ENCODE measurements at places on chromosomes 6 and 20.

GRCh38 chr6:127520066-127520465 lies 931 bp upstream of the MTCL3 start:
- no peak for DNase-seq
- no peak overlapping the region for H3K4me3 ChIP-seq
- H3K27me3 ChIP-seq: peaks cover 74% of the 10 kb centered on the region
- no peaks in the 10 kb centered on the region for H3K36me3 ChIP-seq
- no peak overlapping the region for H3K27ac ChIP-seq

DNA sequence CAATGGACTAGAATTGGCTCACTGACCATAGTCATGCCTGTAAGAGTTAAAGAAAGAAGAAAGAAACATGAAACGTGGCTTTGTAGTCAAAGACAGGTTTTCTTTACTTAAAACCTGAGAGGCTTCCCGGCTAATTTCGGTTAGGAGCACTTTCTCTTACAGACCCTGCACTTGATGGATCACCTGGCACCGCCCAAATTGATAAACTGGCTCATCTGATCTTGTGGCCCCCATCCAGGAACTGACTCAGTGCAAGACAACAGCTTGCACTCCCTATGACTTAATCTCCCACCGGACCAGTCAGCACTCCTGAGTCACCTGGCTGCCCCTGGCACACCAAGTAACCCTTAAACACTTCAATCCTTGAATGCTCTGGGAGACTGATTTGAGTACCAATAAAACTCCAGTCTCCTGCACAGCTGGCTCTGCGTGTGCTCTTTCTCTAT lies 12.3 kb downstream of the TMEM14B start:
- H3K27ac ChIP-seq: no peak overlapping the region
- H3K36me3 ChIP-seq: peaks cover 15% of the 10 kb centered on the region
- H3K27me3 ChIP-seq: no peaks in the 10 kb centered on the region
- H3K4me3 ChIP-seq: no peak overlapping the region
- no peak for DNase-seq

DNA sequence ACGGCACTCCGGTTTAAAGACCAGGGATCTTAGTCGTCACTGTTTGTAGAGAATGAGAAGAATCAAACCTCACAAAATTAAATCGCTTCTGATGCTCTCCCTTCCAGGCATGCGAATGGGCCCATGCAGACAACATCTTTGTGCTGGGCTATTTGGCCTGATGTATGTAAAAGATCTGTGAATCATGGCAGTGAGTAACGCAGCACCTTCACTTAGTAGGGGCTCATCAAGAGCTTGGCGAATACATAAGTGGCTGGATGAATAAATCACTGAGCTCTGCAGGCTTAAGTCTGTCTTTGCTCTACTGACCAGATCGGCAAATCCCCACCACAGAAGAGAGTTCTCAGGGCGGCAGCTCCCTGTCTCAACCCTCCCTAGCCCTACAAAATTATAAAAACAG lies 44.8 kb upstream of the AFDN start:
- no peak overlapping the region for H3K4me3 ChIP-seq
- peaks cover 14% of the 10 kb centered on the region for H3K4me1 ChIP-seq
- H3K27me3 ChIP-seq: no peaks in the 10 kb centered on the region
- DNase-seq: no peak
- H3K27ac ChIP-seq: no peak overlapping the region

GRCh38 chr20:47886454-47887041 lies 101.3 kb upstream of the SULF2 start:
- no peak overlapping the region for H3K27ac ChIP-seq
- H3K27me3 ChIP-seq: no peaks in the 10 kb centered on the region
- no peak overlapping the region for H3K4me3 ChIP-seq

- no peaks in the 10 kb centered on the region for H3K27me3 ChIP-seq
- no peak for DNase-seq
- no peak overlapping the region for H3K27ac ChIP-seq
- H3K4me1 ChIP-seq: no peaks in the 10 kb centered on the region
- H3K4me3 ChIP-seq: no peak overlapping the region
Measured at GRCh38 chr6:74115674-74116073, 419.7 kb downstream of the CD109 start.

- H3K27me3 ChIP-seq: no peaks in the 10 kb centered on the region
- no peaks in the 10 kb centered on the region for H3K36me3 ChIP-seq
- H3K4me1 ChIP-seq: peaks cover 26% of the 10 kb centered on the region
- H3K27ac ChIP-seq: no peak overlapping the region
- H3K4me3 ChIP-seq: no peak overlapping the region
- no peak for DNase-seq
Measured at GRCh38 chr6:26051665-26052310, 35.4 kb upstream of the HFE start.

GRCh38 chr6:12844284-12845223 lies 128.0 kb downstream of the PHACTR1 start:
- no peak overlapping the region for H3K4me3 ChIP-seq
- no peaks in the 10 kb centered on the region for H3K36me3 ChIP-seq
- H3K4me1 ChIP-seq: no peaks in the 10 kb centered on the region
- no peaks in the 10 kb centered on the region for H3K27me3 ChIP-seq
- H3K27ac ChIP-seq: no peak overlapping the region

DNA sequence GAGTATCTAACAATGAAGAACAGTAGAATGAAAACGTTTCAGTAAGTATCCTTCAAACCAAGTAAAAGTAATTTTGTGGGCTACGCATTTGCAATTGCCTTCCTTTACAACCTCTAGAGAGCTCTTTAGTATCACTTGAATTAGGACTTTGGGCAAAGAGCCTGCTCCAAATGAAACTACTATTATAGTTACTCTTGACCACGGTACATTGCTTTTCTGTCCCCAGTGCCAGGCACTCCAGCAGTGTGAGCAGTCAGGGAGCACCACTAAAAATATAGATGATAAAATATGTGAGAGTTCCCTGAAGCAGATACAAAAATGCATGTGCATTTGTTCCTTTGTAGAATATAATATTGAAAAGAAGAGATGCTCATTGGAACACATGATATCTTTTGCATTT lies 450.1 kb upstream of the MANEA start:
- DNase-seq: no peak
- H3K4me3 ChIP-seq: no peak overlapping the region
- no peak overlapping the region for H3K27ac ChIP-seq
- no peaks in the 10 kb centered on the region for H3K36me3 ChIP-seq

DNA sequence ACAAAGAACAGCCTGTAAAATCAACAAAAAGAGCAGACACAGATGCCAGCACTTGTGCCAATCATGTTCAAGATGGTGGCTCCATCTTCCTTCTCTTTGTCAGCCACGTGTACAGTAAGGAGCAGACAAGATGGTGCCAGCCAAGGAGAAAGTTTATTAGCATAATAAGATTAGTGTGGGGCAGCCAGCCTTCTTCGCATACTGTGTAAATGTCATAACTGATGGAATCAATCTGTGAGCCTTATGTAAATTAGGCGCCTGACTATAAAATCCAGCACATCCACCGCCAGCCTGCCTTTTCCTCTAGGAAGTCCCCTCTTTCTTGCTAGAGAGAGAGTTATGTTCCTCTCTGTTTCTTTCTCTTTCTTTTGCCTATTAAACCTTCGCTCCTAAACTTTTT lies 99.7 kb upstream of the RALGAPA2 start:
- H3K4me1 ChIP-seq: no peaks in the 10 kb centered on the region
- no peaks in the 10 kb centered on the region for H3K27me3 ChIP-seq
- H3K4me3 ChIP-seq: no peak overlapping the region
- H3K36me3 ChIP-seq: no peaks in the 10 kb centered on the region

DNA sequence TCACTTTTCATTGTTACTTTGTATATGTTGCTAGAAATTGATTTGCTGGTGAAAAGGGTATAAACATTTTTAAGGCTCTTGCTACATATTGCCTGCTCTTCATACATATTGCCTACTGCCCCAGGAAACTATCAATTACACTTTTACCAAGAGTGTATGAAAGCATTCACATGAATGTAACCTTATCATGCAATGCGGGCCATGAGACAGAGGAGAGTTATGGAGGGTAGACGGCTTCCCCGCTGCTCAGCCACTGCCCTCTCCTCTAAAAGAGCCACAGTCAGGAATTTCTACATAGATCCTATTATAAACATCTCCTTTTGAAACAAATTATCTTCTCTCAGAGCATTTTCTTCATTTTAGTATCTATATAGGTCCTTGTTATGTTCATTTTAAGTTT lies 264.4 kb downstream of the ESR1 start:
- H3K4me1 ChIP-seq: no peaks in the 10 kb centered on the region
- H3K36me3 ChIP-seq: no peaks in the 10 kb centered on the region
- no peak overlapping the region for H3K27ac ChIP-seq
- no peak for DNase-seq
- H3K27me3 ChIP-seq: no peaks in the 10 kb centered on the region

GRCh38 chr20:35643045-35643444 lies 21.7 kb downstream of the CPNE1 start:
- no peak overlapping the region for H3K4me3 ChIP-seq
- H3K27me3 ChIP-seq: no peaks in the 10 kb centered on the region
- DNase-seq: no peak

DNA sequence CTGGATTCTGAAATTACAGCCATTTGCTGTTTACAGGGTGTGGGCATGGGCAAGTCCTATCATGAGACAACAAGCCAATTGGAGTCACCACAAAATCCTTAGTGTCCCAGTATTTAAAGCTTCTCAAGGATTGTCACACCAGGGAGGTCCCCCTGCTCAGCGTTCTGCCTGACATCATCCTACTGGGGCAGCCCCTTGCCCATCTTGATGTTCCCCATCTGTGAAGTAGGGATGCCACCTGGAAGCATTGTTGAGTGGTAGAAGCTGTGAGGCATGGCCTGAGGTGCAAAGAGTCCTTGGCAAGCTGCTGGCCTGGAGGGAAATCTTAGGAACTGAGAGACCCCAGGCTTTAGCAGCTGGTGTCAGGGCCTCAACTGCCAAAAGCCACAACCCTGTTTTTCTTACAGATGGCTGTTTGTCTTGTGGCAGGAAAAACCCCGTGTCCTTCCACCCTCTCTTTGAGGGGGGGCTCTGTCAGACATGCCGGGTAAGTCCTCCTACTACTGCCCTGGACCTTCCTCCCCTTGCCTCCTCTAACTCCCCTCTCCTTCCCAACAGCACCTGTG lies 23.3 kb upstream of the MAPRE1 start:
- DNase-seq: no peak
- H3K27me3 ChIP-seq: no peaks in the 10 kb centered on the region
- H3K36me3 ChIP-seq: no peaks in the 10 kb centered on the region
- H3K4me1 ChIP-seq: no peaks in the 10 kb centered on the region

- no peaks in the 10 kb centered on the region for H3K36me3 ChIP-seq
- no peak overlapping the region for H3K27ac ChIP-seq
- H3K27me3 ChIP-seq: no peaks in the 10 kb centered on the region
- no peak overlapping the region for H3K4me3 ChIP-seq
- no peaks in the 10 kb centered on the region for H3K4me1 ChIP-seq
Measured at GRCh38 chr6:3314621-3315467, 56.1 kb downstream of the PSMG4 start.

- H3K36me3 ChIP-seq: no peaks in the 10 kb centered on the region
- H3K27ac ChIP-seq: no peak overlapping the region
- no peaks in the 10 kb centered on the region for H3K27me3 ChIP-seq
- H3K4me1 ChIP-seq: no peaks in the 10 kb centered on the region
- no peak for DNase-seq
- no peak overlapping the region for H3K4me3 ChIP-seq
Measured at GRCh38 chr6:149628875-149629510, 19.5 kb downstream of the KATNA1 start.

DNA sequence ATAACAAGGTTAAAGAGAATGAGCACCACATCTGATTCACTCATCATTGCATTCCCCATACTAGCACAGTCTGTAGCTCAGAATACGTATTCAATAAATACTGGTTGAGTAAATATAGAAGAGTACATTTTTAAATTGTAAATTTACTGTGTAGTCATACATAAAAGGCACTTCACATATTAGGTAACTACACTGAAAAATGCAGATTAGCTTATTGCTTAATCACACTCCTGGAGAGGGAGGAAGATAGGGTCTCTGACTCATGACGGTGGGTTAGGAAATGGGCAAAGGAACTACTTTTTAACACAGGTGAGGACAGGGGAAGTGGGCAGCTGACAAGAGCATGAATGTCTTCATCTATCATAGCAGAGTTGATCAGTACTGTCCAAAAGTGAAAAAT lies 133.2 kb downstream of the TBC1D32 start:
- no peaks in the 10 kb centered on the region for H3K27me3 ChIP-seq
- H3K36me3 ChIP-seq: no peaks in the 10 kb centered on the region
- no peak overlapping the region for H3K4me3 ChIP-seq

- H3K4me1 ChIP-seq: peaks cover 9% of the 10 kb centered on the region
- no peaks in the 10 kb centered on the region for H3K36me3 ChIP-seq
- no peak overlapping the region for H3K4me3 ChIP-seq
- no peaks in the 10 kb centered on the region for H3K27me3 ChIP-seq
Measured at GRCh38 chr6:106749609-106750008, 120.2 kb downstream of the QRSL1 start.

GRCh38 chr6:136959471-136959891 lies 37.4 kb downstream of the SLC35D3 start:
- H3K27ac ChIP-seq: peak overlapping the region; percentile 86
- peak; percentile 75 for DNase-seq
- peaks cover 3% of the 10 kb centered on the region for H3K27me3 ChIP-seq
- peaks cover 8% of the 10 kb centered on the region for H3K4me1 ChIP-seq

GRCh38 chr6:167528239-167528638 lies 203.4 kb downstream of the TTLL2 start:
- no peak overlapping the region for H3K4me3 ChIP-seq
- no peak overlapping the region for H3K27ac ChIP-seq
- no peaks in the 10 kb centered on the region for H3K4me1 ChIP-seq

GRCh38 chr20:9573335-9574151 lies 59.2 kb downstream of the LAMP5 start:
- no peaks in the 10 kb centered on the region for H3K4me1 ChIP-seq
- H3K27ac ChIP-seq: no peak overlapping the region
- H3K36me3 ChIP-seq: no peaks in the 10 kb centered on the region
- H3K4me3 ChIP-seq: no peak overlapping the region

- H3K27me3 ChIP-seq: no peaks in the 10 kb centered on the region
- DNase-seq: no peak
- no peaks in the 10 kb centered on the region for H3K4me1 ChIP-seq
- H3K36me3 ChIP-seq: no peaks in the 10 kb centered on the region
Measured at GRCh38 chr6:140844167-140844566, 1288.6 kb upstream of the GJE1 start.

- no peak for DNase-seq
- no peak overlapping the region for H3K4me3 ChIP-seq
- H3K36me3 ChIP-seq: no peaks in the 10 kb centered on the region
Measured at GRCh38 chr20:62357681-62358080, 9.4 kb downstream of the LAMA5 start.

DNA sequence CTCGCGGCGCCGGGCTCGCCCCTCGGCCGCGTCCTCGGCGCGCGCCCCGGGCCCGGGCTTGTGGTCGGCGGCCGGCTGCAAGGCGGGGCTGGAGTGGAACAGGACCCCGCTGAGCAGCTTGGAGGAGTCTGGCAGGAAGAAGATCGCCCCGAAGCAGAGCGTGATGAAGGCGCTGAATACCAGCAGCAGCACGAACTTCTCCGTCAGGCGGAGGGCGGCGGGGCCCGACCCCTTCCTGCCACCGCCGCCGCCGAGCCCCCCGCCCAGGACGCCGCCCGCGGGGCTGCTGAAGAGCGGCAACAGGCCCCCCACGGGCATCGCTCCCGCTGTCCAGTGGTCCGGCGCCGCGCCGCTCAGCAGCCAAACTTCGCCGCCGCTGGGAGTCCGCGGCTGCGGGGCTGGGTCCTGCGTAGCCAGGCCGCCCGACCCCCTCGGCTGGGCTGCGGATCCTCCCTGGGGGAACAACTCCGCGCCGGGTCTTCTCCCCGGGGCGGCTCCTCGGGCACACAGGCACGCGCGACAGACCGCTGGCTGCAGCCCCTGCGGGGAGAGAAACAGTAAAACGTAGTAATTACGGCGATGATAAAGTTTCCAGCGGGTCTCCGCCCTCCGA lies 707 bp downstream of the MAN1A1 start:
- peak overlapping the region; percentile 80 for H3K4me3 ChIP-seq
- H3K27me3 ChIP-seq: no peaks in the 10 kb centered on the region
- H3K27ac ChIP-seq: peak overlapping the region; percentile 99
- DNase-seq: peak; percentile 27
- no peaks in the 10 kb centered on the region for H3K36me3 ChIP-seq

All from transverse colon (tissue), 4 donors.